Psoas muscle (tissue), 8 donors: ENCODE measurements at places on chromosomes 3 and 15. TPM values are rescaled to one million over a fixed set of nuclear protein-coding genes. Genes with fewer than 3 reads are reported as not detected.
A peak's percentile ranks its signal among the peaks of the same experiment; 100 is the strongest.

DNA sequence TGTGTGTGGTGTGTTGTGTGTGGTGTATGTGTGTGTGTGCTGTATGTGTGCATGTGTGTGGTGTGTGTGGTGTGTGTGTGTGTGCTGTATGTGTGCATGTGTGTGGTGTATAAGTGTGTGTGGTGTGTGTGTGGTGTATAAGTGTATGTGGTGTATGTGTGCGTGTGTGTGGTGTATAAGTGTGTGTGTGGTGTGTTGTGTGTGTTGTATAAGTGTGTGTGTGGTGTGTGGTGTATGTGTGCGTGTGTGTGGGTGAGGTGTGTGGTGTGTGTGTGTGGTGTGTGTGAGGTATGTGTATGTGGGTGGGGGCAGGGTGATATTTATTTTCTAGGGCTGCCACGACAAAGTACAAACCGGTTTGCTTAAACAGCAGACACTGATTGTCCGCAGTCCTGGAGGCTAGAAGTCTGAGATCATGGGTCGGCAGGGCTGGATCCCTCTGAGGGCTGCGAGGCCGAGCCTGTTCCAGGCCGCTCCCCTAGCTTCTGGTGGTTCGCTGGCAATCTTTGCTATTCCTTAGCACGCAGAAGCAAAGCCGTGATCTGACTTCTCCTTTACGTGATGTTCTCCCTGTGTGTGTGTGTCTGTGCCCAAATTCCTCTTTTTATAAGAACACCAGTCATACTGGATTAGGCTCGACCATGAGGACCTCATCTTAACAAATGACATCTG lies 160.2 kb downstream of the XXYLT1 start:
- DNase-seq: no peak

- DNase-seq: no peak
Measured at GRCh38 chr15:82047453-82048400, 1.9 kb upstream of the MEX3B start.

The FEZF2 gene
- total RNA-seq: not detected

The GCNT3 gene
- total RNA-seq: not detected

DNA sequence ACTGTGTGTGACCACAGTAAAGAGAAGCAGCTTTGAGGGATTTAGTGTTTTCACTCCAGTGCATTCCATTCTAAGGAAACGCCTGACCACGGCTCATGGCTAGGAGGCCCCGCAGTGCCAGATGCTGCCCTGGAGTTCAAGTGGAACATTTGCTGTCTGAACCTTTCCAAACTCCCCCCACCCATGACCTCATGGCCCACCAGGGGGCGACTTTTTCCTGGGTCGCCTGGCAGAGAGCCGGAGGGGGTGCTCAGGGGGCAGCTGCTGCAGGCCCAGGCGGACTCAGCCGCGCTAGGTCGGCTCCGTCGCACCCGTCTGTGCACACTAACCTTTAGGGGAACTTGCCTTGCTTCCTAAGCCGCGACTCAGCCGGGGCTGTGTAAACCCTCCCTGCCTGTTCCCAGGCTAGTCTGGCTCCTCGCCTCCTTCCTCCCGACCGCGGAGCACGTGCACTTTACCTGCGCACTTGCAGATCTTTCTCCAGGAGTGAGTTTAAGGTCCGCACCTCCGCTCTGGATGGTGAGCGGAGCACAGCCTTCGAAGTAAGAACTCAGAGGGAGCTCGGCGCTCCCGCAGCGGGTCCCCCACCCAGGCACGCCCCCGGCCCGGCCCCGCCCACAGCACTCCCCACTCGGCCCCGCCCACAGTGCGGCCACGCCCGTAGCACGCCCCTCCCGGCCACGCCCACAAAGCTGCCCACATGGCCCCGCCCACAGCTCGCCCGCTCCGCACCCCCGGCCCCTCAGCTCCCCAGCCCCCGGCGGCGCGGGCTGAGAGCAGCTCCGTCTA lies at the start of gene OCA2:
OCA2 (minus strand) TSS at position 550 of the 789 bp plus-strand sequence. CDS start 17,441 bp downstream, outside the sequence.
- DNase-seq: peak; percentile 77

DNA sequence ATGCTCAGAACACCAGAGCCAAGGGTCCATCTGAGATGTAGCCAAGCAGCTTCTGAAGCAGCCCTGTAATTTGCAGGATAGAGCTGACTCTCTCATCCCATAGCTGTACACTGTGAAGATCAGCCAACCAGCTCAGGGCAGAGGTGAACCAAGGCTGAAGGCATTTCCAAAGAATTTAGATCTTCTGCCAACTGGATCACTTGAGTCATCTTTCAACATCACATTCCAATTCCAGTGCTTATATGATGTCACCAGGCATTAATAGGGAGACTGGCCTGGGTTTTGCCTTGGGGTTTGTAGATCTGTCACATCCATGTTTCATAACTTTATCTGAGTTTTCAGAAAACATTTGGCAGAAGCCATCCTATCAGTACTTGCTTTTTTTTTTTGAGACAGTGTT lies 98.2 kb downstream of the NR2F2 start:
- peak; percentile 59 for DNase-seq

GRCh38 chr15:59456114-59456513 lies 18.1 kb downstream of the FAM81A start:
- no peak for DNase-seq
